Mesothelial cell of epicardium (in vitro differentiated cells): ENCODE measurements at places on chromosomes 3 and 15. TPM values are rescaled to one million over a fixed set of nuclear protein-coding genes. Genes with fewer than 3 reads are reported as not detected.

Gene FEZF2
- total RNA-seq: not detected in 3 replicates

Gene ZCWPW2
- 1.3 to 1.5 TPM (median 1.4 TPM) in 3 replicates for total RNA-seq

- DNase-seq: no peak
Observed at GRCh38 chr3:94156626-94157025, 93.8 kb downstream of the NSUN3 start.

DNA sequence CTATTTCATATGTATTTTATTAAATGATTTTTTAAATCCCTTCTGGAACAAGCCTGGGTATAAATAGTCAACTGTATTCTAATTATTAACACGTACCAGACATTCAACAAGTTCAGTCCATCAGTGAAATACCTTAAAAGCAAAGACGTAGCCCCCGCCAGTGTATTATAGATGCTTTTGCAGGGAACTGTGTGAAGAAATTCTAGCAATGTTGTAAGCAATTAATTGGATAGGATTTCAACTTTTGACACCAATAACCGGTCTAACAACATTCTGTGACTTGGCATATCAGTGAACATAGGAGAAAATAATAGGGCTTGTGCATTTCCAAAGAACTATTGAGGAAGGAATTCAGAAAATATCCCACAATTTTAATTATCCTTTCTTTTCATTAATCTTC lies 67.2 kb upstream of the TGFBR2 start:
- no peak for DNase-seq

DNA sequence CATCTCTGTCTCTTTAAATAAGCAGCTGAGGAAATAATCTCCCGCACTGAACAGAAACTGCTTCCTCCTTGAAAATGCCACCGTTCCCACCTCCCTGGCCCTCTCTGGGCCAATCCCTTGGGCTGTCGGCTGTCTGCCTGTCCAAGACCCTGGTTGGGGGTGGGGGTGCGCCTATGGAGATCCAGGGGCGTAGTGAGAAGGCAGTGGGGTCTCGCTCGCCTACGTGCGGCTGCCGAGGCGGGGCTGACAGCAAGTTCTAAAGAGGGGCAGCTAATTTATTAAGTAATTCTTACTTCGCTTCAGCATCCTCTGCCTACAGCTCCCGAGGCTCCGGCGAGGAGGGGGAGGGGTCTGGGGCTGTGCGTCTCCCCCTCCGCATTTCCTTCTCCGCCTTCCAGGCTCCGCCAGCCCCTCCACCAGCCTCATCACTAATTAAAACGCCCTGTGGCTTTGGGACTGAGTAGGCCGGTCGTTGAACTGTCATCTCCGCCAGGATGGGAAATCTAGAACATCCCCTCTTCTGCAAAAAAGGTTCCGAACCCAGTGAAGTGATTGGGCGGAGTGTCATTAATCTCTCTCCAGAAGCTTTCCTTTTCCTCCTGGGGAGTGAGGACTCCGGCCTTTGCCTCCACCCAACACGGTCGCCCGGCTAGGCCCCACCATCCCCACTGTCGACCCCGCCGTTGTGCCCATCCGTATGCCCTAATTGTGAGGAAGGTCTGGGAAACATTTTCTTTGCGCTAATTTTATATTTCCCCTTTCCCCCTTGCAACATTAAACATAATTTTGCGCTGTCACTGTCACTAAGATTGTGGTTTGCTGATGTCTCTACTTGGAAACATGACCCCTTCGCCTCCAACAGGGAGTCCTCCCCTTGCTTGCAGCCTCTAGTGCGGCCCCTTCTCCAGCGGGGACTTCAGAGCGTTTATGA lies 16.9 kb downstream of the NR2F2 start:
- no peak for DNase-seq

Gene SH3BP5
- total RNA-seq: 78.7 to 88.6 TPM (median 80.5 TPM) in 3 replicates
